ENCODE measurements at places on chromosomes 2 and 18. TPM values are rescaled to one million over a fixed set of nuclear protein-coding genes. Genes with fewer than 3 reads are reported as not detected.

Gene ACTR2
- 64.6 TPM for total RNA-seq

Gene SERPINB3
- 33.7 TPM for total RNA-seq

Gene GALNT3
- total RNA-seq = 78.2 TPM

Gene UGT1A8
- total RNA-seq = under 0.01 TPM

Gene CDH2
- total RNA-seq = under 0.01 TPM

All from tracheal epithelial cell (primary cell).